Spleen (tissue), 13 donors: ENCODE measurements at places on chromosomes 1 and 21. TPM values are rescaled to one million over a fixed set of nuclear protein-coding genes. Genes with fewer than 3 reads are reported as not detected.

- no peak for DNase-seq
Observed at GRCh38 chr1:88124614-88125013, 559.5 kb upstream of the PKN2 start.

GRCh38 chr1:9798236-9799130 is 25.3 kb downstream of the CLSTN1 start:
- DNase-seq, result no peak

GRCh38 chr21:17191346-17191993 is 321.4 kb upstream of the CXADR start:
- DNase-seq, result no peak

DNA sequence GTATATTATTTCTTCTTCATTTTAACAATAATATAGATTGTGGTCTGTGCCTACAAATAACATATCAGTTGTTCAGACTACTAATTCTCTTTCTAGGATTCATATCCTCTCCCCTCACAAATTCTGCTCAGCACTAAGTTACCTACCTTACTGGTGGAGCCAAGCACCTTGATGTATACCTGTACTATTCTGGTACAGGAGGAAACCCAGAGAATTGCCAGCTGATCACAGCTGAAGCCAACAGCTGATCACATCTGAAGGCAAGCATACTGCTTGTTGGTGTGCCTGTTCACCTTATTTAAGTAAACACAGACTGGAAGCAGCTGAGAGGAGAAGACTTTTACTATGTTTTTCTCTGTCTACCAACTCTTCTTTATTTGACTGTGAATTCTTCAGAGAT is 101.8 kb downstream of the PBX1 start:
- DNase-seq, result no peak

DNA sequence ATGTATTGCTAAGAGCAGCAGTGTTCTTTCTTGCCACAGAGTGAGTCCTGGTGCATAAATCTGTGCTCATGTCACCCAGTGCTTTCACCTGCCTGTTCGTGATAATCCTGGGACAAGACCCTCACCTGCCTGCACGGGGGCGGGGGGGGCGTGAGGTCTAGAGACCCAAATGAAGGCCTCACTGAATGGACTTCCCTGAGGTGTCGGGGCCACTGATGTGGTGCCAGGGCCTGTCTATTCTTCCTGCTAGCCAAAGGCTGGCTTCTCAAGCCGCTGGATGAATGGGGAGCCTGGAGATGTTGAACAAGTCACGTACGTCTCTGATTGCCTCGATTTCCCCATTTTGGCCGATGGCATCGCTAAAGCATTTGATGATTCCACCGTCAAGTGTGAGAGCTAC is 118.8 kb upstream of the IRF2BP2 start:
- no peak for DNase-seq

DNA sequence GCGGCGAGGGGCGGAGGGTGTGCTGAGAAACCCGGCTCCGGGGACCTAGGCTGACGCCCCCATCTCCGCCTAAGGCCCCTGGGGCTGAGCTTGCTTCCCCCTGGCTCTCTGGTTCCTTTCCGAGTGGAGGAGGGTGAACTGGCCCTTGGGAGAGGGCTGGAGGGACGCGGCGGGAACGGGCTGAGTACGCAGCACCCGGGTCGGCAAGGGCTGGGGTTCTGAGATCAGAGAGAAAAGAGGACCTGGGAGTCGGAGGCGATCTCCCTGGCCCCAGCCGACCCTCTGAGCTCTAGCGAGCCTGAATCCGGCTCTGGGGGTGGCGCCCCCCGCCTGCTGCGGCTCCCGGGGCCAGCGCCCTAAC is 270.8 kb downstream of the FOXD2 start:
- DNase-seq, result no peak

GRCh38 chr1:20871419-20871818 is 84.3 kb upstream of the HP1BP3 start:
- DNase-seq, result no peak

- no peak for DNase-seq
Observed at GRCh38 chr1:48761411-48761810, 15.3 kb downstream of the BEND5 start.

DNA sequence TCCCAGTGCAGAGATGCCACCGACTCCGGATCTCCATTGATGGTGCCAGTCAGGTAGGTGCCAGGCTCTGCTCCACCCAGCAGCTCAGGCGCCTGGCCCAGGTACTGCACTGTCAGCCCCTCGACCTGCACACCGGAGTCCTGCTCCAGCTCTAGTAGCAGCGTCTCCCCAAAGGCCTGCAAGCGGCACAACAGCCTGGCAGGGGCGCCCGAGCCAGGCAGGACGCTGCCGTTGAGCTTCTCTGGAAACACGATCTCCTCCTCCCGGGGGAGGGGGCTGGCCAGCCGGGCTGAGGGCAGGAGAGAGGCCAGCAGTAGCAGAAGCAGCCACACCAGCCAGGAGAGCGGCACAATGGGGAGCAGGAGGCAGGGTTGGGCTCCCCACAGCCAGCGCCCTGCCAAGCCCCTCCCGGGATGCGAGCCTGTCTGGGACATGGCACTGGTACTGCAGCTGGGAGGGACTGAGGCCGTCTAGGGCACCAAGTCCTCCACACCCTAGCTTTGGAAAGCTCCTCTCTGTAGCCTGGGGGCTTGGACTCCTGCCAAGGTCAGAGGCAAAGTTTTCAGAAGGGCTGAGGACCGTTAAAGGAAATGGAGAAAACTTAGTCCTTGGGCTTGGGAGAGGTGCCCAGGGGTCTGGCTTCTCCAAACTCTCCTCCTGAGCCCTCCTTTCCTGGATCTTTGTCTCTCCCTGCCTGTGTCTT is 509 bp downstream of the ADAMTS4 start:
- peak; percentile 77 for DNase-seq

GRCh38 chr1:100791586-100791985 is 72.0 kb downstream of the VCAM1 start:
- DNase-seq, result no peak

GRCh38 chr1:40562185-40562584 is 30.7 kb downstream of the ZNF684 start:
- DNase-seq, result no peak

DNA sequence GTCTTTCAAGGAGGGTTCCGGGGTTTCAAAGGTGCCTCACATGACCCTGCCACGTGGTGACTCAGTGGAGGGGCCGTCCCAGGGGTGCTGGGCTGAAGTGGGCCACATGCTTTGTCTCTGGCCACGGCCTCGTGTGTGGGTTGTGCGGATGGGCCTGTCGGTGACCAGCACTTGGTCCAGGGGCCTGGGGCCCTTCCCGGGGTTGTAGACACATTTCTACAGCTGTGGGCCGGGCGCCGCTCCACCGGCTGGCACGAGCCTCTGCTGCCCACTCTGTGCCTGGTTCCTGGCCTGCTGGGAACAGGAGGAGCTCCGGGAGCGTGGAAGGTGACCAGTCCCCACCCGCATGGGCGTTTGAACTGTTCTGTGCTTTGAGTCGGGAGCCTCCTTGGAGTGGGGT is 75.4 kb upstream of the TTC34 start:
- no peak for DNase-seq

DNA sequence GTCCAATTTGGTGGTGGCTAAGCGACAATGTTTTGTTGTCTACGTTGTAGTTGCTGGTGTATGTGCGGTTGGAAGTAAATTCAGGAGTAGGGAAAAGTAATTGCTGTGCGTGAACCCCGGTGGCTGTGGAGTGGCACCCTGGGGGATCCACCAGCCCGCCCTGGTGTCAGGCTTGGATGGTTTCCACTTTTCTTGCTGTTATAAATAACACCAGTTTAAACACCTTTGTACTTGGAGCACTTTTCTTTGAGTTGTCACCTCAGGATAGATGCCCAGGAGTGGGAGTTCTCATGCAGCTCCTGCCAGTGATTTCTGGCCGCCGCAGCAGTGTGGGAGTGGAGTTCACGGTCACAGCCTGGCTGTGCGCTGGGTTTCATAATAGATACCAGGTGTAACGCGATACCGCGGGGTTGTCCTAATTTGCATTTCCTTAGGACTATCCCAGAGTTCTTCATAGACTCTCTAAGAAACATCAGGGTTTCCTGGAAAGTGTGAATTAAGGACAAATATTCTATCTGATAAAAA is 12.8 kb upstream of the TMEM200B start:
- peak; percentile 35 for DNase-seq

- no peak for DNase-seq
Observed at GRCh38 chr1:222889440-222889839, 74.6 kb downstream of the DISP1 start.

DNA sequence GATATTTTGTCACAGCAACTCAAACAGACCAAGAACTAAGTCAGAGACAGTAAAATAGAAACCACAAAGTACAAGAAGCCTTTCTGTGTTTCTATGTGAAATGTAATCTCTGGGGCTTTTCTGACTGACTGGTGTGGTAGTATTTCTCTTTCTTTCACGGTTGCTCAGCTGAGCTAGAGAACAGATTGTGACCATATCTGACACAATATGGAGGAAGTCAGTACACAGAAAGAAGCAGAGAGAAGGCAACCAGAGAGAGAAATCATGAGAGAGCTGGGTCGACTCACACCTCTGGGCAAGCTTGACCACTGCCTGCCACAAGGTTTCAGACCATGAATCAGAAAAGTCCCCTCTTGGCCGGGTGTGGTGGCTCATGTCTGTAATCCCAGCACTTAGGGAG is 208.9 kb upstream of the GREM2 start:
- DNase-seq, result no peak

GRCh38 chr1:205354259-205355074 is 2.3 kb downstream of the KLHDC8A start:
- DNase-seq, result no peak

DNA sequence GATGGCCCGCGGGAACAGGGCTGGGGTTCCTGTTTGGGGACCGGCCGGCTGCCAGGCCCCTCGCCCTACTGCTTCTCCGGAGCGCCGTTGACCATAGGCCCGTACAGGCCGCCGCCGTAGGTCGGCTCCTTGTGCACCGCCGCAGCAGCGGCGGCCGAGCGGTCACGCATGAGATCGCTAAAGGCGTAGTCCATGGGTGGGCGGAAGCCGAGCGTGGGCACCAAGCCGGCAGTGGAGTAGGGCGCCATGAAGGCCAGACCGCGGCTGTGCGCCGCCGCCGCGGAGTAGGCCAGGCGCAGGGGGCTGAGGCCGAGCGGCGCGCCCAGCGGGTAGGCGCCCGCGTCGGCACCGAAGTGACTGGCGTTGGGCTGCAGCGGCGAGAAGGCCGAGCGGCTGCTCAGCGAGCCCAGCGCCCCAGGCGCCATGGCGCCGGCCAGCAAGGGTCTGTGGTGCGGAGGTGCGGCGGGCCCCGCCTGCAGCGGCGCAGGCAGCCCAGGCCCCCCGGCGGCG is 4.6 kb downstream of the DMRTA2 start:
- no peak for DNase-seq

DNA sequence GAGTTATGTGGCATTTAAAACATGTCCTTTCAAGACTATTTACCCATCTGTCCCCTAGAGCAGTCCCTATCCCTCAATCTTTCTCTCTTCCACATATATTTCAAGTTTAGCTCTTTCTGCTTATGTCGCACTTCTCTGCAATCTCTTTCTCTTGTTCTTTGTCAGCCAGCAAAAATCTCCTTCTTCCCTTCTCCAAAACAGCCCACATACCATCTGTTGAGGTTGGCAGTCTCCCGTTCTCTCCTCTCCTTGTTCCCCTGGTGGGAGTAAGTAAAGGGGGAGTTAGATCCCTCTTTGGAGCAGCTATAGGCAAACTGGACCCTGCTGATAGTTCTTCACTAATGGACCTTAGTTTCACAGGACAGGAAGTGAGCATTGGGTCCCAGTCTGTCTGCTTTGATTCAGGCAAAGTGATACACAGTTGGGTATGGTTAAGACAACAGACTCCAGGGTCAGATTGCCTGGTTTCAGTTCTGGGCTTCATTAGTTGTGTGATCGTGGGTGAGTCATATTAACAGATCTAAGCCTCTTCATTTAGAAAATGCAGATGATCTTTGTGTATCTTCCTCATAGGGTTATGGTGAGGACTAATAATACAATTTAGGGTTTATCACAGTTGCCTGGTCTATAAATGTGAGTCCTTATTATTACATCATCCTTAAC is 19.7 kb downstream of the BRINP2 start:
- DNase-seq, result no peak

DNA sequence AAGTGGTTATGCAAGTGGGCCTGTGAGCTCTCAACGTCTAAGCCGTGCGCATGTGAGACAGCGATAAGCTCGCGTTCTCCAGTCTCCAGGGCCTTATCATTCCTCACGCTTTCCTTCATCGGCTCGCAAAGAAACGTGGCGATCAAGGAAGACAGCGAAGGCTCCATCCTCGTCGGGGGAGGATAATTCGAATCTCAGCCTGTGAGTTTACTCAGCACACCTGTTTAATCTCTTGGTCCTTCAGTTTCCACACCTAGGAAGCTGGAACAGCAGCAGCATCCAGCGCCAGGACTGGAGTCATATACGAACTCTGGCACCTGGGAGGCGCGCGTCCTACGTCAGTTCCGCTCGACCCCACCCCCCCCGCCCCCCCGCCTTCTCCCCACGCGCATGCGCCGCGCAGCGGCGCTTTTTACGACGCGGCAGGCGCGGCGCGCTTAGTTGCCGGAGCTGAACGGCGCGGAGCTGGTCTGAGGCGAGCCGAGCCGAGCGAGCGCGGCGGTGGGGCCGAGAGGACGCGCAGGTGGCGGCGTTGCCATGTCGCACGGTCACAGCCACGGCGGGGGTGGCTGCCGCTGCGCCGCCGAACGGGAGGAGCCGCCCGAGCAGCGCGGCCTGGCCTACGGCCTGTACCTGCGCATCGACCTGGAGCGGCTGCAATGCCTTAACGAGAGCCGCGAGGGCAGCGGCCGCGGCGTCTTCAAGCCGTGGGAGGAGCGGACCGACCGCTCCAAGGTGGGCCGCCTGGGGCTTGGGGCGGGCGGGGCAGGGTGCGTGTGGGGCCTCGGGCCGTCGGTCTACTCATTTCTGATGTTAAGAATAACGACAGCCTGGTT is at the start of gene PITHD1:
TSS of gene PITHD1 (plus strand) at position 440 of the 836 bp plus-strand sequence. CDS start at position 538, 98 bp downstream.
- DNase-seq, result peak; percentile 94

- DNase-seq, result no peak
Observed at GRCh38 chr1:165481820-165482532, 37.0 kb upstream of the RXRG start.

DNA sequence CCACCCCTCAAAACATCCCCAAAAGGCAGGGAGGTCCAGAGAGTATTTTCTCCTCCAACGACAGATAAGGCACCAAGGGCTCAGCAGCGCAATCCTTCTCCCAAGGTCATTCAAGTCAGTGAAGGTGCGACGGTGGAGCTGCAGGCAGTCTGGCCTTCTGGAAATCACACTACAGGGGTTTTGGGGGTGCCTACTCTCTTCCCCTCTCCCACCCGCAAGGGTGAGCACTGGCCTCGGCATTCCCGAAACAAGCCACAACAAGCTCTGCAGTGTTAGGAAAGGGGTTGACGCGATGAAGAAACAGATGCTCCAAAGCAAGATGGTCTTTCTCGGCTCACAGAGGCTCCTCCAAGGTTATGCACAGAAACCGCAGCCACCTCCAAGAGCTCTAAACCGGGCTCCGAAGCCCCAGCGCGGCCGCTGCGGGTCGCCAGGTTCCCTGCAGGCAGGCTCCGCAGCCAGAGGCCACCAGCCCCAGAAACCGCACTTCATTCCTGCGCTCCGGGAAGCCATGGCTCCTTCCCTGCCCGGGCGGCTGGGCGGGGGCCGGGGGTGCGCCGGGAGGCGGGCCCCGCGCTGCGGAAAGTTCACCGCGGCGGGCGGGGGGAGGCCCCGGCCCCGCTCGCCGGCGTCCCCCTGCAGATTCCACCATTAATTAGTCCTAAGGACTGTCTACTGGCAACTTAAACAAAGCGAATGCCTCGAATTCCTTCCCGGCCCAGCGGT is 1.1 kb downstream of the LUZP1 start:
- DNase-seq, result peak; percentile 85

The CD101 gene
- 1.0 TPM for polyA plus RNA-seq

The S100A7 gene
- polyA plus RNA-seq, result not detected

The SELENOF gene
- polyA plus RNA-seq, result 170 TPM

The OLFML3 gene
- 2.6 TPM for polyA plus RNA-seq

The OR2M3 gene
- not detected for polyA plus RNA-seq

The SMIM12 gene
- 15.3 TPM for polyA plus RNA-seq

The IFI44 gene
- 45.0 TPM for polyA plus RNA-seq
